ENCODE measurements at places on chromosomes 2 and 18. TPM values are rescaled to one million over a fixed set of nuclear protein-coding genes. Genes with fewer than 3 reads are reported as not detected.

The SCG2 gene
- total RNA-seq, result 0.33 TPM

The CHRNG gene
- not detected for total RNA-seq

The TSGA10 gene
- 6.7 TPM for total RNA-seq

The ALK gene
- under 0.01 TPM for total RNA-seq

The UXS1 gene
- 23.6 TPM for total RNA-seq

The LINC00305 gene
- not detected for total RNA-seq

All from placental epithelial cell (primary cell).